ENCODE measurements at places on chromosomes 1 and 21. TPM values are rescaled to one million over a fixed set of nuclear protein-coding genes. Genes with fewer than 3 reads are reported as not detected.

The NLRP3 gene
- total RNA-seq = not detected

The ETNK2 gene
- 9.6 TPM for total RNA-seq

The PRR9 gene
- total RNA-seq = not detected

The ZDHHC18 gene
- 4.5 TPM for total RNA-seq

The CFAP74 gene
- not detected for total RNA-seq

The C1orf74 gene
- 2.0 TPM for total RNA-seq

The SAMD11 gene
- total RNA-seq = 0.22 TPM

The HTR1D gene
- total RNA-seq = under 0.01 TPM

The SELENBP1 gene
- total RNA-seq = not detected

The SPATA21 gene
- not detected for total RNA-seq

The CFHR4 gene
- total RNA-seq = not detected
